Activated T-helper 1 cell treated with anti-CD3 and anti-CD28 coated beads, Interleukin-2, amount 50 U/mL, for 16 hours (primary cell): ENCODE measurements at places on chromosomes 2 and 18.

GRCh38 chr2:120465989-120466703 lies 120.2 kb downstream of the INHBB start:
- no peak for DNase-seq

- DNase-seq, result no peak
Measured at GRCh38 chr2:129883121-129883520, 96.3 kb upstream of the RAB6C start.

- DNase-seq, result no peak
Measured at GRCh38 chr2:55418512-55419232, 984 bp downstream of the CCDC88A start.

- no peak for DNase-seq
Measured at GRCh38 chr2:190149200-190149599, 86.7 kb upstream of the MSTN start.

DNA sequence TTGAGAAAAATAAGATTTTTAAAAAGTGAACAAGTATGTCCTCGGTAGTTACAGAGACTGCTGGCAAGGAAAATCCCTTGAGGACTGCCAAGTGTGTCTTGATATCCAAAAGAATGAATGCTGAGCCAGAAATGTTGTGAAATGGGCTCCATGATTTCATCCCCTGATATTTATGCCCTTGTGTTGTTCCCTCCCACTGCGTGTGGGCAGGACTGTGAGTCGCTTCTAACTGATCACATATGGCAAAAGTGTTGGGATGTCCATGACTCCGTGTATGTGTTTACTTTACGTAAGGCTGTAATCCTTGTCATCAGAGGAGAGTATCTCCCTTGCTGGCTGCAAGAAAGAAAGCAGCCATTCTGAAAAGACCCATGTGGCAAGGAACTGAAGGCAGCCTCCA lies 285.1 kb downstream of the SS18 start:
- DNase-seq, result no peak

GRCh38 chr2:108633409-108633808 lies 85.9 kb upstream of the RANBP2 start:
- no peak for DNase-seq

DNA sequence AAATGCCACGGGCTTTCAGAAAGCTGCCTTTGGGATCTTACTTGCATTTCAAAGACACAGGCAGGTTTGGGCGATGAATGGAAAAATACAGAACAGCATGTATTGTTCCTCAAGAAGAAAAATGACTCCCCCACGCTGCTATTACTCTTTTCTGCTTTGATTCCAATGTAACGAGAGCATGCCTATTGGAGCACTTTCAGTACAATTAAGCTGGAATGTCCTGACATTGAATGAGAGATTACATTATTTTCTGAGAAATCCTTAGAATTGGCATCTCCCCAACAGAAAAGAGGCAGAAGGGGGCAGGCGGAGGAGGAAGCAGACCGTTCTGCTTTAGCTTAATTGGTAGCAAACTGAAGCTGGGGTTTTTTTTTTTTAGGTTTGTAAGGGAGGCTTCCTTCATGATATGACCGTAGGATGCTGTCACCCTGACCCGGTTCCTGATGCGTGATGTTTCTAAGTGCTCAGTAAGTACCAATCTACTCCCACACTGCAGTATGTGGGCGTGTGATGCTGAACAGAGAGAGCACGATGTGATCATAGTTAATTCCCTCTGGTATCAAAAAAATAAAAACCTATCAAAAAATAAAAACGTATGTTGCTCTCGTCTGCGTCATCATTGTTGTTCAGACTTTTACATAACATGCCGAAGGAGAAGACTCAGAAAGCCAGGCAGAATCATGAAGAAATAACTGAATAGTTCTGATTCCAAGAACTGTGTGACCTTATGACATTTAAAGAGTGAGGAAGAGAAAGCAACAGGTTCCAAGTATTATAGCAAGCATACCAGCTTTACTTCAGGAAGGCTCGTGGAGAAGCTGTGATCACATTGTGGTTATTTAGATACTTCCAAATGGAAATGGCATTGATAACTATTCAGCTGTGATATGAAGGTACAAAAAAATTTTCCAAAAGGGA lies 40.5 kb downstream of the LONRF2 start:
- DNase-seq, result no peak

GRCh38 chr2:172427256-172427989 lies at the start of gene ITGA6:
TSS of gene ITGA6 (plus strand) at chr2:172427586.
- DNase-seq, result peak; percentile 73

DNA sequence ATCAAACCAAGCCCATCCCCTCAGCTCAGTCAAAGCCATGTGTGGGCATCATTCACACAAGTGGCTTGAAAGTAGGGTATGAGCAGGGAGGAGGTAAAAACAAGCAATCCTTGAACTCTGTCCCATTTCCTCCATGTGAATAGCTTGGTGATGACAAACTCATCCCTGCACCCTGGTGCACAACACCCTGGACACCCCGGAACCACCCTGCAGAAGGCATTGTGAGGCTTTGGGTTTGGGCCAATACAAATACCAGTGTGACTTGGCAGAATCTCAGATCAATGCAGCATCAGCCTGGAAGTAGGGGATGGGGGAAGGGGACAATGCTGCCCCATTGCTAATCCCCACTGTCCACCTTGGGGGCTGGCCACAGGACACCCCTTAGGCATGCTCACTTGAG lies 28.6 kb downstream of the TGFA start:
- DNase-seq, result no peak

GRCh38 chr2:174527959-174528358 lies 41.1 kb upstream of the GPR155 start:
- no peak for DNase-seq

- no peak for DNase-seq
Measured at GRCh38 chr2:66073172-66073571, 361.8 kb upstream of the MEIS1 start.

GRCh38 chr2:101305035-101305434 lies 3.5 kb downstream of the RNF149 start:
- no peak for DNase-seq

DNA sequence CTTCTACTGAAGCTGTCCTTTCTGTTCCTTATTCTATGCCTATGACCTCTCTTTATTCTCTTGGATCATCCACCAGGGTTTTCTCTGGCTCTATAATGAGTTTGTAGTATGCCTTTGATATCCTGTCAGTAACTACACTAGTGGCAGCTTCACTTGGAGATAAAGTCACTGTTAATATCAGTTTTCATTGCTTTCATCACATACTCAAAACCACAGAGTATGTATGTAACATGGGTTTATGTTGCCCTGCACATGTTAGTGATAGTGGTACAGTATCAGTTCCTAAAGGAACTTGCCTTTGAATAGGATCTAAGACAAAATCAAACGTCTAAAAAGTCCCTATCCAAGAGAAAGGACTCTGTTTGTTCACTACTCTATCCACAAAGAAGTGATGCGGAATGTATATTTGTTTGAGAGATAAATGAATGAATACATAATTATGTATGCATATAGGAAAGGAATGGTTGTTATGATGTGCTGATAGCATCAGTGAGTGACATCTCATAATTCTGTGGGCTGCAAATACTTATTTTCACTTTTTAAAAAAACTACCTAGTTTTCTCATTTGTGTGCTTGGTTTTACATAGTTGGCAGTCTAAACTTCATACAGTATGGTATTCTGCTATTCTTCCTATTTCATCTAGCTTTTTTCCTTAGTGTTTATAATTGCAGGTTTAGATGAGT lies 45.1 kb downstream of the TET3 start:
- no peak for DNase-seq

DNA sequence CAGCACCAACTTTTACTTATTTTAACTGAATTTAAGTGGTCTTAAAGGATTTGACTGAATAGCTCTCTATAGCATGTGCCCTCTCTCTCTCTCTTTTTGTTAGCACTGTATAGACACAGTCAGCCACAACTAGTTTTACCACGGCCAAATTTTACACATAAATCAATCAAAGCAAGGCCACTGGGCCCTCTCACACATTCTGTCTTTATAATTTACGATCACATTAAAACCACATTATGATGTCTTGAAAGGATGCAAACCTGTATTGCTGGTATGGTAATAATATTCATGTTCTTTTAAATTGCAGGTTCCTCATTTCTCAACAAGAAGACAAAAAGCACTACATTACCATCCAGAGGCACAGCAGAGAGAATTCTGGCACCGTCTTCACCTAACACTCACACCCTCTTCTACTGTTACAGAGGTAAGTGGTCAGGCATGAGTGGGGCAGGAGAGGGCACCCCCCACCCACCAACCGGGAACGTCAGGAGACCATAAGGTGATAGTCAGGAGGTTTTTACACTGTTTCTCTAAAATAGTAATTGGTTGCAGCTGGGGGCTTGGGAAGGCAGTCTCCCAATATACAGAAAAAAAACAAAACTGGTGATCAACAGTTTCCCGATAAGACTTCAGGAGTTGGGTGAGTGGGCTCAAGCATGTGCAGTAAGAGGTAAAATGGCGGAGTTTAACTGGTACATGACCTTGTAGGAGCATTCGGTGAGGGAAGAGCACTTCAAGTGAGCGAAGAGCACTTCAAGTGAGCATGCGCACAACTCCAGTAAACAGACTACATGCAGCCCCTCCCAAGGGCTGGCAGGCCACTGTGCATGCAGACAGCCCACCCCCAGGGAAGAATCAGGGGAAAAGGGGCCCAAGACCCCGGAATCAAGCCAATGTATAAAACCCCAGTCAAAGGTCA lies 296.7 kb downstream of the PIEZO2 start:
- DNase-seq, result no peak

GRCh38 chr2:175227393-175227792 lies 45.9 kb upstream of the ATP5MC3 start:
- DNase-seq, result no peak

DNA sequence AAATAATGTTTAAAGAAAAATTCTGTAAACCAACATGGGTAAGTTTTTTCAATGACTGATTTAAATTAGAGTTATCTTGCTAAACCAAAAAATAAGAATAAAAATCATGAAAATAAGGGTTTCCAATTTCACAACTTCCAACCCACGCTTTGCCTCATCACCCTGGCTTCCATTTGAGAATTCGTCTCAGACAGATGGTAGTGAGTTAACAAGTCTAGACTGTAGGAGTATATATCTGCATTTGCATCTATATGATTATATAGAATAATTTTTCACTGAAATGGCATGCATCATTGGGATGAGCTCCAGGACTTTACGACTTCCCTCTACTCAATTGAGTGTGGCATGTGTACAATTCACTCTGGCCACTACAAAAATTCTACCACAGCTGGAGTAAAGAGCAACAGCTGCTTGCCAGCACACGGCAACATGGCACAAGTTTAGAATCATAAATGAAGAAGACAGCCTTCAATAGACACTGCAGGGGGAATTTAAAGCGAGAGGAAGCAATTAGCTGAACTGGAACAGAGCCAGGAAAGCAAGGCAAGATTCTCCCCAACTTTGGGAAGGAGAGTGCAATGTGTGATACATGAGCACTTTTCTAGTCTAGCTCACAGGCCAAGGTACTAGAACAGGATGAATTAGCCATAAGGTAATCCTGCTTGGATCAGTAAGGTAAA lies 1673.5 kb upstream of the CELF4 start:
- DNase-seq, result no peak

DNA sequence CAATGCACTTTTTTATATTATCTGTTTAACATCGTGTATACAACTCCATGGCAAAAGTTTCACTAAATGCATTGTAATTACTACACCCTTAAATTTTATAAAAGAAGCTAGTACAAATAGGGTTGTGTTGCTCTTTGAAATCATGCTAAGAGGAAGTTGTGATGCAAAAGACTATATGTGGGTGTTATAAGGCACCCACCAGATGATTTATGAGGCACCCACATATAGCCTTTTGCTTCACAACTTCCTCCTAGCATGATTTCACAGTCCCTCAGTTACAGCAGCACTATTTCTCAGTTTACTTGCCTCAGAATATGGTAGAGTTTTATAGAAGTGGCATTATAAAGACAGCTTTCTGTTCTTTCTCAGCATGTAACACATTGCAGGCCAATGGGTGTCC lies 277.3 kb upstream of the DOK6 start:
- no peak for DNase-seq

- no peak for DNase-seq
Measured at GRCh38 chr2:186485576-186485870, 537 bp upstream of the ZC3H15 start.
